ENCODE measurements at places on chromosomes 2 and 18.

GRCh38 chr18:26304511-26304910 lies 78.3 kb downstream of the TAF4B start:
- no peak for DNase-seq

DNA sequence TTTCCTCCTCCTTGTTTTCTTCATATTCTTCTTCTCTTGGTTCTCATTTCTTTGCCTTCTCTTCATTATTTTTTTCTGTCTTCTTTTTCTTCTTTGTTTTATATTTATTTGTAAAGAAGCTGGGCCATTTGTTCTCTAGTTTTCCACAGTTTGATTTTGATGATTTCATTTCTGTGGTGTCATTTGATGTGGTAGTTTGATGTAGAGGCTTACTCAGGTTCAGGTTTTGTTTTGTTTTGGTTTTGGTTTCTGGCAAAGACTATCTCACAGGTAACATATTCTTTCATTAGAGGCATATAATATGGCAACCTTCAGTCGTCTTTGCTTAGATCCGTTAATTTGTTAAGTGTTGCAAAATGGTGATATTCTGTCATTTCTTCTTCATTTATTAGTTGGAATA lies 75.3 kb downstream of the BABAM2 start:
- no peak for DNase-seq

- DNase-seq = no peak
Observed at GRCh38 chr2:27263287-27264252, 723 bp upstream of the SLC30A3 start.

DNA sequence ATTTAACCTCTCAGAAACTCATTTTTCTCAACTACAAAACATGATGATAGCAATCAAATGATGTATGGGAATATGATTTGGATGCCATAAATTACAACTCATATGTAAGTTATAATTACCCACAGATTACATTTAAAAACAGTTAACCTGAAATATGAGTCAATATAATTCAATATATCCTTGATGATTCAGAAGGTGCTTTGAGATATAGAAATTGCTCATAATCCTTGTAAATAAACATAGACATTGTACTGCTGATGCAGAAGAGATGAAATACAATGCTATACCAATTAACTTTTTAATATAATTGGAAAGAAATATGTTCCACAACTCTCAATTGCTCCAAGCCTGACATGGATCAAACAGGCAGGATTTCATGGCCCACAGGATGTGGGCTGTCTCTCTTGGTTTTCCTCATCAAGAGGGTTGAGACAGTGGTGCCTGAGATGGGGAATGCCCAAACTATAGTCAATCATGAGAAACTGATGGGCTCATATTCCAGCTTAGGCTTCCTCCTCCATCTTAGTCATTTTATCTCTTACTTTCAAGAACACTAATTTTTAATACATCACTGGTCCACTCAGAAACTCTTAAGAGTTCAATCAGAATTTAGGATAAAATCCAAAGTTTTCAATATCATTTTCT lies 49.4 kb downstream of the NCKAP5 start:
- DNase-seq = no peak

GRCh38 chr2:218892693-218893348 lies 12.2 kb downstream of the WNT10A start:
- no peak for DNase-seq

Measured in AG09309 (cell line).